ENCODE measurements at places on chromosomes 1 and 21. TPM values are rescaled to one million over a fixed set of nuclear protein-coding genes. Genes with fewer than 3 reads are reported as not detected.

Gene CD247
- not detected for total RNA-seq

Gene C1orf87
- not detected for total RNA-seq

Gene PGBD5
- not detected for total RNA-seq

Gene CERS2
- total RNA-seq = 80.4 TPM

Gene CRYAA
- not detected for total RNA-seq

Gene LRRC39
- 0.37 TPM for total RNA-seq

Gene GPR3
- total RNA-seq = 0.89 TPM

Gene ACTL8
- under 0.01 TPM for total RNA-seq

Gene MTX1
- 43.1 TPM for total RNA-seq

Gene ARHGEF11
- 31.0 TPM for total RNA-seq

Gene HEYL
- total RNA-seq = not detected

Gene AXDND1
- 0.30 TPM for total RNA-seq

All from smooth muscle cell of the umbilical artery (primary cell).